ENCODE measurements at places on chromosomes 4 and X.

DNA sequence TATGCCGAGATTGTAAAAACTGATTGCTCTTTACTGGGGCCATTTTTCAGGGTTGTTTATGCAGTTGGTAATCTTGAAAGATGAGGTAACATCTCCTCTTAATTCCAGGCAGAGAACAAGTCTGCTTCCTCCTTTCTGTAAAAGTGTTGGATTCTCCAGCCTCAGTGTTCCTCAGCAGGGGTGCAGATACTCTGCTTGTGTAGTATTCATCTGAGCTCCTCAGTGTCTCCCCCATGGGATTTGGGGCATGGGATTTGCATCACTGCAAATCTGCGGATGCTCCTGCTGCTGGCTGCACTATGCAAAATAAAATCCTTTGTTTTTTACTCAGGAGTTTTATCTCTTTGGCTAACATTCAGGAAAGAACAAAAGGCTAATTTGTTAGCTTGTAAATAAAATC lies 104.9 kb upstream of the ATP8A1 start:
- DNase-seq = no peak

DNA sequence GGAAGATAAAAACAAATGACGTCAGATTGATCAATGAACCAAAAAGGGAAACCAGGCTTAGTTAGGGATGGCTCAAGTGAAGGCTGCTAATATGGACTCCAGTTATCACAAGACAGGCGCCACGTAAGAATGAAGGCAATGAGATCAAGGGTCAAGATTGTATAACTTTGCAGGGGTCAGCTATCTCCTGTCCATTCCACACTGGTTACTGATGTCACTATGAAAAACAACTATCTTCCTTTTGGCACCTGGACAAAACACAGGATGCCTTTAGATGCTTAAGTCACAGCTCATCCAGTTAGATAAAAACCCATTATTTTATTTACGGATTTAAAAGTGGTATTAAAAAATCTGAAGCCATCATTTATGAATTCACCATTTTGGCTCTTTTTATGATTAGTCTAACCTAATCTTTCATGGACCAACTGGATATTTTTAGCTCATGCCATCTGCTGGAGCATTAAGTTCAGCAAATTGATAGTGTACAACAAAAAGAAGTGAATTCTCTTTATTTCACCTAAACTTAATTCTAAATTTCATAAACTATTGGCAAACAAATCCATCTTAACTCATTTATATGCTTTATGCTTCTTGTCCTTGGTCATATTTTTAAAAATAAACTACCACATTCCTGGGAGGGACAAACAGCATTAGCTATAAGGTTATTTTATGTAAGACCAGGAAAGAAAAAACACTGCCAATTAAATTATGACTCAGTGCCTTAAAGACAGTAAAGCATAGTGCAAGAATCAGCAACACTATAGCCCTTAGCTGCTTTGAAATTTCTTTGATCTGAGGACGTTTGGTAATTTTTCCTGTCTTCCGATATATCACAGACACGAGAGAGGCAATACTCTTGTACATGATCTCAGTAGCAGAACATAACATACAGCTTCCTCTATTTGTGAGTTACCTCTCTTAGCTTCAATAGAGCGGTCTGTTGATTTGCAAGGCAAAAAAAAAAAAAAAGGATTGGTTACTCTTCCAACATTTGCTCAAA lies 27.0 kb downstream of the DHX15 start:
- no peak for DNase-seq

DNA sequence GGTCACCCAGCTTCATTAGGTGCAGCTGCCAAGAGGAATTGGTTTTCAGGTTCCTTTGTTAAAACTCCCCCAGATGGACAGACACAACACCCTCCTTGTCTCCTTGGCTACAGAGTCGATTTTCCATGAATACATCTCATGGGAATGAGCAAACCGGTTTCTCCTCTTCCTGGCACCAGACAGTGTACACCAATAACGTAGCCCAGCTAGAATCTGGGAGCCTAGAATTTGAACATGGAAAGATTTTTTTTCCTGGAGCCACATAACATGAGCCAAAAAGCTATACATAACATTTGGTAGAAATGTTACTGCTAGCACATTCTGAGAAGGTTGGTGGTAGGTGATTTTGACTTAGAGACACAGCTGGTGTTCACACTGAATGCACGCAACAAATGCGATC lies 62.9 kb upstream of the SLC34A2 start:
- DNase-seq = no peak

- no peak for DNase-seq
These were observed 5.3 kb downstream of the YIPF7 start for GRCh38 chr4:44646151-44646550.

- DNase-seq = no peak
These were observed 51.5 kb downstream of the NPY1R start for GRCh38 chr4:163280703-163281519.

- no peak for DNase-seq
These were observed 2.7 kb downstream of the TMEM165 start for GRCh38 chr4:55398461-55398860.

- no peak for DNase-seq
These were observed 66.9 kb upstream of the GRID2 start for GRCh38 chr4:92236877-92237276.

DNA sequence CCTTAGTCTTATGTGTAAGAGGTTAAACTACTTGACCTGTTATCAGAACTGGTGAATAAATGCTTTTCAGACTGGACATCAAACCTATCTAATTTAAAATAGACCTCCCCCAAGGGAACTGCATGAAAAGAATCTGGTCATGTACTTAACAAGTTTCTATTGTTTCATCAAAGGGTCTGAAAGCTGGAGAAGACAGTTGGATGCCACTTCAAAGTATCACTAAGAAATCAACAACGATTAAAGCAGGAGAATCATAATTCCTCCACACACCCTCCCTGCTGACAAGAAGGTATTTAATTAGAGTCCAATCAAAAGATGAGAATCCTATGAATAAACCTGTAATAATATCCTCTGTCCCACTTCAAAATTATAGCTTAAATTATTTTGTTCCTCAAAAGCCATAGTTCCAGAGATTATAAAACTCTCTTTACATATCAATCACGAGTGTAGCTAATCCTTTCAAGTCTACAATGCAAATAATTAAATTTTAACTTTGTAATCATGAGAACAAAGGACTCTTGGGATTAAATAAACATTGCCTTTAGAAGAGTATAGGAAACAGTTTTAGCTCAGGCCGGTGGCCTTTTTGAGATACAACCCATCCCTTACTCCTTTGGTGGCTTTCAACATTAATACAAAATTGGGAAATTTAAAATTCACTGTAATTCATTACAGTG lies 35.1 kb downstream of the TSPAN5 start:
- no peak for DNase-seq

- no peak for DNase-seq
These were observed 215.1 kb downstream of the DCHS2 start for GRCh38 chr4:154276496-154276895.

- DNase-seq = no peak
These were observed 222.6 kb downstream of the SPIN4 start for GRCh38 chrX:63128509-63128908.

DNA sequence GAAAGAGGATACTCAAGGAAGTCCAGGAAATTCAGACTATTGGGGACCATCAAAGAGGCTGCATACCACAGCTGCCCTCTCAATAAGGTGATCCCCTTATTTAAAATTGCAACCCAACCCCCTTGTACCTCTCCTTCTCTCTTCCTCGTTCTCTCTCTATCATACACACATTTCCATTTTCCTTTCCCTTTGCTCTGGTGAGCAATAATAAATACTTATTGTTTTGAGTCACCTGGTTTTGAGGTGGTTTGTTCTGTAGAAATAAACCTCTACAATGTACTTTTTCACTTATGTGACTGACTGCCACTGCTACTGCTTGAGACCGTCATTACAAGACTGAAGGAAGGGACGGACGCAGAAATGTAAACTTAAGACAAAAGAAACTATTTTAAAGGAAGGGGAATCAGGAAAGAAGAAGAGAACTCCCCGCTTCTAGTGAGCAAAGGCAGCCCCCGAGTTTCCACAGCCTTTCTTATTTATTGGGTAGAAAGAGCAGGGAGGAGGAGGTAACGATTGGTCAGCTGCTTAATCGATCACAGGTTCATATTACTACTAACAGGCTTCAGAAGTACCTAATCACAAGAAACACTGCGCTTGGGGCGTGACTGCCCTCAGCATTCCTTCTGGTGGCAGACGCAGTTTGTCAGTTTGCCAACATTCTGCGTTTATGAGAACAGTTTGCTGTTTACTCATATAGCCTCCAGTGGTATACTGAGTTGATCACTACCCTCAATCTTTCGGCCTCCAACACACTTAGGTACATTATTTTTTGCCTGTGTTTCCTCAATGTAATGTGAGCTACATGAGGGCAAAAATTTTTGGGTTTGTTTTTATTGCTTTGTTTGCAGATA lies 16.9 kb upstream of the TMEM165 start:
- no peak for DNase-seq

GRCh38 chrX:22314692-22315091 lies 42.0 kb downstream of the CBLL2 start:
- DNase-seq = no peak

- DNase-seq = no peak
These were observed 326.4 kb downstream of the CENPC start for GRCh38 chr4:67218883-67219282.

DNA sequence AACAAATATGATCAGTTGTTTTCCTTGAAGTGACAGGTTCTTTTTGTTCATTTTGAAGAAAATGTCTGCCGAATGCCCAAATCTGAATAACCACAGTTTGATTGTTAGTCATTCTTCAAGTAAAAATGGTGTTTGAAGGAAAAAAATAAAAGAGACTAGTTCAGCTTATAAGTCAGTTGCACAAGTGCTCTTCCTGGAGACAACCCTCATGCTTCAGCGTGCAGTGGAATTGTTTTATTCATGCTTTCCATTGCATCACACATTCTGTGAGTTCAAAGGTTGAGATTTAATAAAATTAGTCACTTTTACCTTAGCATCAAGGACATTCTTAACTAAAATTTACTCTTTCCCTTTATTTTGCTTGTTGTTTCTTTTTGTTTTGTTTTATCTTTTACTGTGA lies 404.9 kb downstream of the ZNF674 start:
- no peak for DNase-seq

DNA sequence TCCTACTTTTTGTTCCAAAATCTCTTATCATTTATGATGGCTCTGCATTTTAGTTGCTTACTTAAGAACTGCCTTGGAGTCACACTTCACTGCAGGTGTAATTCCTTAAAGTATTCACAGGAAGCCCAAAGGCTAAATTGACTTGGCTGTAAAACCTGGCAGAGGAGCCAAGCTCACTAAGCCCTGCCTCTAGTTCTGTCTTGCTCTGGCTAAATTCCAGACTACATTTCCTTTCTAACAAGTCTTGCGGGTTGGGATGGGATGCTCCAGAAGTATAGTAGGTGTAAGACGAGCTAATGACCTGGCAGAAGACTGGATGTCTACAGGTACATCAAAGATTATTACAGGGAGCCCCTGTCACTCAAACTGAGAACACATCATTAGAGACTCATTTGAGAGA lies 924.0 kb upstream of the INTU start:
- DNase-seq = no peak

- DNase-seq = no peak
These were observed 1.1 kb downstream of the MORF4L2 start for GRCh38 chrX:103685396-103685795.

DNA sequence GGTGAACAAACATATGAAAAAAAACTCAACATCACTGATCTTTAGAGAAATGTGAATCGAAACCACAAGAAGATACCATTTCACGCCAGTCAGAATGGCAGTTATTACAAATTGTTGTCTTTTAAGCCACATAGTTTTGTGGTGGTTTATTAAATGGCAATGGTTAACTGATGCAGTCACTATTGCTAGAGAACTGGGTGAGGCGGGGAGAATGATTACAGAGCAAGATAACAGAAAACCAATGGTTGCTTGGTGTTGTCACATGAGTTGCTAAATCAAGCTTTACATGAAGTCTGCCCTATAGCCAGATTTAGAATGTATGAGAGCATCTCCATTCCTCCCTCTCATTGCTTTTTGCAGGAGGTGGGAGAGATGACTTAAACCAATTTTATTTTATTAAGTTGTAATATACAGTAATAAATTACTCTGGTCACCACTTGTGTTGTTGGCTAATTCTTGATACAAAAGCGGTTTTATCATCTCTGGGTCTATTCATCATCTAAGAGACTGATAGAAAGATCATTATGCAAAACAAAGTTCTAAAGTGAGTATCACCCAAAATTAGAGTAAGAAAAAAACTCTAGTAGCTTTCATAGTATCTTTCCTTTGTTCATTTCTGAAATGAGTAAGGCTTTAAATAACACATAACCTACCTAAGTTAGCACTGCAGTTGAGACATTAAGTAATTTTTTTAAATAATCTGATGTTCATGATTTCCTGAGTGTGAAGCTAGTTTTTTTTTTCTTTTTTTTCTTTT lies 859.5 kb downstream of the STIM2 start:
- no peak for DNase-seq

DNA sequence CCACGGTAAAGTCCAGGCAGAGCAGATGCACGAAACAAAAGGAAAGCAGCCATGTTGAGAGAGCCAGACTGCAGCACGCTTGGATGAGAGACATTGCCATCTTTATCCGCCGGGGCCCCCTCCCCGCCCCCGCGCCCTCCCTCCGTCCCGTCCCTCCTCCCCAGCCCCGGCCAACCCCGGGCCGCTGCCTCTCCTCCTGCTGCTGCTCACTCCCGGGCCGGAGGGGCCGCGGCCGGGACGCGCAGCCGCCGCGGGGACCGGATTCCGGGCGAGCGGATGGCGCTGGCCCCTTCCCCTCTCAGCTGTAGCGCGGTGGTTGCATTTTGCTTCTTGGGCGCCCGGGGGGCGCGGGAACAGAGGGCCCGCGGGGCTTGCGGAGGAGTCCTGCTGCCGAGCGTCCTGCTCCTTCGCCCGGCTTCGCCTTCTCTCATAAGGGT lies 542 bp downstream of the RNF150 start:
- no peak for DNase-seq

DNA sequence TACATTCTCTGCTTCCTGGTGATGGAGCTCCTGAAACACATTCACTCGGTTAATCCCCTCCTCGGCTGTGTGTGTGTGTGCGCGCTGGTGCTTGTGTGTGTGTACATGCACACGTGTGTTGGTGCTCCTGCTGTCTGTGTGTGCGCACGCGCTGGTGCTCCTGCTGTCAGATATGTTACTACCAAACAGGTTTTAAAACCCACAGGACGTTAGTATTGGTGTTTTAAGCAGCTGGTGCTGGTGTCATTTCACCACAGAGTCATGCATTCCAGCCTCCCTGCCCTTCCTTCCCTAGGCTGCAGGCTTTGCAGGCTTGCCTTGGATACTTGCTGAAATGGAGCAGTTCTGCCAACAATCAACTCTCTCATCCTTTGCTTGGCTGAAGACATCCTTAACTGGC lies 48.1 kb upstream of the CPLX1 start:
- DNase-seq = no peak

DNA sequence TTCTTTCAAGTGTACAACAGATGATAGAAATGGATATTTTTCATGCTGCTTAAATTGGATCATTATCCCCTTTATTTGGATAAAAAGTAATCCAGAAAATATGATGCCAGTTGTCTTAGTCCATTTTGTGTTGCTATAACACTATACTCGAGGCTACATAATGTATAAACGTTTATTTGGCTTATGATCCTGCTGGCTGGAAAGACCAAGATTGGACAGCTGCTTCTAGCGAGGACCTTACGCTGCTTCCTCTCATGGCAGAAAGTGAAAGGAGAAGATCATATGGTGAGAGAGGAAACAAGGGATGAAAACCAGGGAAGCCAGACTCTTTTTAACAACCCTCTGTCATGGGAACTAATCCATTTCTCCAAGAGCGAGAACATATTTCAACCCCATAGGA lies 102.7 kb downstream of the TRAM1L1 start:
- DNase-seq = no peak
